Tongue (tissue), 3 donors: ENCODE measurements at places on chromosomes 11 and 22. TPM values are rescaled to one million over a fixed set of nuclear protein-coding genes. Genes with fewer than 3 reads are reported as not detected.

SERHL2 gene
- 1.6 TPM for total RNA-seq

RSF1 gene
- total RNA-seq: 73.4 TPM

GRCh38 chr11:17554487-17554886 is 7.4 kb downstream of the OTOG start:
- DNase-seq: no peak

DNA sequence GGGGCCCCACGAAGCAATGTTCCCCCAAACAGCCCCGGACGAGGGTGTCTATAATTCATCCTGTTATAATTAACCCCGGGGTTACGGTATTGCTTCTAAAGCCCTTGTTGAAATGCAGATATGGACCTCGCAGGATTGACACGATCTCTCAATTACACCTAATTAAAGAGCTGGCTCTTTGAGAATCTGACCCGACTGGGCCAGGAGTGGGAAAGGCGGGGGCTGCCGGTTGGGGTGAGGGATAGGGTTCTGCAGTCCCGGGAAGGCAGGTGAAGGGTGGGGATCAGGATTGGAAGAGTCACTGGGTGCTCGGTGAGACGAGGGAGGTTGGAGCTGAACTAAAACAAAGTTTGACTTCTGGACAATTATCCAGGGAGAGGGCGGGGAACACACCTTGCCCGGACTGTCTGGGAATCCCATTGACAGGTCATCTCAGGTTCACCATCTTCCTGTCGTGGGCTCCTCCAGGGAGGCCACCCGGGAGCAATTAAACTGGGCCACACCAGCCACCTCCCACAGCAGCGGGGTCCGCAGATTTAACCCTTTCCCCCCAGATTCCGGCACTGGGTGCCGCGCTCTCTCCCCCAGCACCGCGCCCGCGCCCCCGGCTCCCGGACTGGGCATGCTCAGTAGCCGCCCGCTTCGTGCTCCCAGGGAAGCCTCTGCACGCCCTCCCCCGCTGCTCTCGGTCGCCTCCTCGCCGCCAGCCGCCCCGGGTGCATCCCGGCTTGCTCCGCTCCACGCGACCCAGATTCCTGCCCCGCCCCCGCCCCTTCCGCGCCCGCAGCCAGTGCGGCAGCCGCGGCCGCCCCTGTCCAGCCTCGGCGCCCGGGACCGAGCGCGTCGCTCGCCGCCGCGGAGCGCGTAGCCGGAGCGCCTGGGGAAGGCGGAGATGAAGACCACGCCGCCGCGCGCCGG is at the start of gene ELMOD1:
ELMOD1 (plus strand) TSS at position 688 of the 918 bp plus-strand sequence. CDS start 27,043 bp downstream, outside the sequence.
- peak; percentile 68 for DNase-seq

GRAMD1B gene
- total RNA-seq: 9.7 TPM

DNA sequence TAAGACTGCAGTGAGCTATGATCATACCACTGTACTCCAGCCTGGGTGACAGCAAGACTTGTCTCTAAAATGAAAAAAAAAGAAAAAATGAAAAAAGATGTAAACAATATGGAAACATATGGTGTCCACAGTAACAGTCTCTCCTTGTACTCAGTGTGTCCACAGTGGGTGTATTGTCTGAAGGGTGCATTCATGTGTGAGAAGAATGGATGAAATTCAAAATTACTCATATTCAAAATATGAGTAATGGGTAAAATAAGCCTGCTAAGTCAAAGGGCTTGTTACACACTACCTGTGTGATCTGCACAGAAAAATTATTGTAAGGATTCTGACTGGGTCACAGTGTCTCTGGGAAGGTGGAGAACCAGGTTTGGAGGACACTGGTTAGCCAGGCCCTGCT is 26.9 kb downstream of the PPFIA1 start:
- no peak for DNase-seq

GRCh38 chr22:29314537-29315285 is 786 bp downstream of the RASL10A start:
- no peak for DNase-seq

DNA sequence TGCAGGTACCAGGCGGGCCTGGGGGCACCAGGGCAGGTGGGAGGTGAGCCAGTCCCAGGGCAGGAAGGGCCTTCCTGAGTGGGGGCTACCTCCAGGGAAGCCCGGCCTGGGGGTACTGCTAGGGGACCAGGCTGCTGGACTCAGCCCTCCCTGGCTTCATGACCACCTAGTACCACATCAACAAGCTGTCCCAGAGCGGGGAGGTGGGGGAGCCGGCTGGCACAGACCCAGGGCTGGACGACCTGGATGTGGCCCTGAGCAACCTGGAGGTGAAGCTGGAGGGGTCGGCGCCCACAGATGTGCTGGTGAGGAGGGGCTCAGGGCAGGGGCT is 6.7 kb downstream of the TRPT1 start:
- no peak for DNase-seq

HEPN1 gene
- not detected for total RNA-seq

GNG3 gene
- not detected for total RNA-seq
